ENCODE measurements at places on chromosomes 5 and 9.
A peak's percentile ranks its signal among the peaks of the same experiment; 100 is the strongest.

DNA sequence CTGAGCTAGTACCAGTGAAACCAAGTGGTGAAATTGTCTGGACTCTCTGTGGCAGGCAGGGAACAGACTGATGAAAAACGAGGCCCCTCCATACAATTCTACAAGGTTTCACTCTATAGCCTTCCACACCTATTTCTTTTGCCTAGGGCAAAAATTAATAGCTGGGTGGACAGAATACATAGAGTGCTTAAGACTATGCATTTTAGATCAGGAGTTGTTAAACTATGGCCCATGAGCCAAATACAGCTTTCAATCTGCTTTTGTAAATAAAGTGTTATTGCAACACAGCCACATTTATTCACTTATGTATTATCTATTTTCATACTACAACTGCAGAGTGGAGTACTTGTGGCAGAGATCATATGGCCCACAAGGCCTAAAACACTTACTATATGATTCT, 45.2 kb downstream of the SH3TC2 start:
- DNase-seq = no peak

- no peak for DNase-seq
Measured at GRCh38 chr9:115261656-115262081, 143.7 kb upstream of the TNC start.

- no peak for DNase-seq
Measured at GRCh38 chr9:6620353-6620752, 25.2 kb downstream of the GLDC start.

DNA sequence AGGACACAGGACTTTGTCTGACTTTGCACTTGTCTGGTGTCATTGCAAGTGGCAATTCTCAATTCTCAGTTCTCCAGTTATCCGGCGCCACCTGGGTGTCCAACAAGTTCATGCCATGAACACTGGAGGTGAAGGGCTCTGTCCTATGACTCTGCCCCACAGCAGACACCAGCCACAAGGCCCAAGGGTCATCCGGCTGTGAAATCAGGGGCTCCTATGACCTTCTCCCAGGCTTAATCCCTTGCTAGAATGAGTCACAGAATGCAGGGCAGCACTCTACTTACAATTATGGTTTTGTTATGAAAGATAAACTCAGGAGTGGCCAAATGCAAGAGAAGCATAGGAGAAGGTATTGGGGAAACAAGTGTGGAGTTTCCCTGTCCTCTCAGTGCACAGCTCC, 392.0 kb downstream of the GADD45G start:
- DNase-seq = no peak

GRCh38 chr5:126067404-126067803, 355.8 kb upstream of the GRAMD2B start:
- DNase-seq = no peak

GRCh38 chr9:17795744-17796143, 216.9 kb downstream of the SH3GL2 start:
- DNase-seq = no peak

DNA sequence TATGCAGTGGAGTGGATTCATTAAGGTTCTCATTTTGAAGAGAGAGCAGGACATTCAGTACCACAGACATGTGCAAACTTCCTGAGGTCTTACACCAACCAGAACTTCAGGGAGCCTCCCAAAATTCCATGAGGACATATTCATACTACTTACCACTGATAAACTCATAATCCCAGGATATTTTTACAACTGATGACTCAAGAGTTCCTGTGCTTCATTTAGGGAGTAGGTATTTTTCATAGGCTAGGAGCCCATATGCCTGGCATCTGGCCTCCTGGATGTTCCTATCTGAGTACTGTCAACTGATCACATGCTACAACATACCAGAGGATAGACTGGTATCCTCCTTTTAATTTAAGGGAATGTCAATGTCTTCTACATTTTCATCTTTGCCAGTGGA, 578.0 kb downstream of the EFNA5 start:
- DNase-seq = no peak

DNA sequence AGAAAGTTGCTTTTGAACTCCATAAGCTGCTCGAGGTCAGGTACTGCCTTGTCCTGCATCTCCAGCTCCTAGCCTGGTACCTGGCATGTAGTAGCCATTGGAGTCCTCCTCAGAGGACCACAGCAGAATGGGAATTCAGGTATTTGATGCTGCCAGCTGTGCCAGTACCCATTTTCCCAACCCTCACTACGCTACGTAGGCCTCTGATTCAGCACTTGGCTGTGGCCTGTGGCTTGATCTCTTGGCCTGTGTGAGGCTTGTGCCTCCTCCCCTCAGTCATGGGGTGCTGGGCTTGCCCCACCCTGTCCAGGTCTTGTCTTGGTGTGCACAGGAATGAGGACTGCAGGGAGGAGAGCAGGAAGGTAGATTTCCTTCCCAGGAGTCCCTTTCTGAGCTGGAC, 11.8 kb downstream of the OTULIN start:
- no peak for DNase-seq

- DNase-seq = peak; percentile 67
Measured at GRCh38 chr5:6902597-6902996, 189.4 kb downstream of the TENT4A start.

Data from DMS 273 treated with DMSO at 0.1 percent for 48 hours (cell line).